ENCODE measurements at places on chromosomes 11 and 22.
A peak's percentile ranks its signal among the peaks of the same experiment; 100 is the strongest.

DNA sequence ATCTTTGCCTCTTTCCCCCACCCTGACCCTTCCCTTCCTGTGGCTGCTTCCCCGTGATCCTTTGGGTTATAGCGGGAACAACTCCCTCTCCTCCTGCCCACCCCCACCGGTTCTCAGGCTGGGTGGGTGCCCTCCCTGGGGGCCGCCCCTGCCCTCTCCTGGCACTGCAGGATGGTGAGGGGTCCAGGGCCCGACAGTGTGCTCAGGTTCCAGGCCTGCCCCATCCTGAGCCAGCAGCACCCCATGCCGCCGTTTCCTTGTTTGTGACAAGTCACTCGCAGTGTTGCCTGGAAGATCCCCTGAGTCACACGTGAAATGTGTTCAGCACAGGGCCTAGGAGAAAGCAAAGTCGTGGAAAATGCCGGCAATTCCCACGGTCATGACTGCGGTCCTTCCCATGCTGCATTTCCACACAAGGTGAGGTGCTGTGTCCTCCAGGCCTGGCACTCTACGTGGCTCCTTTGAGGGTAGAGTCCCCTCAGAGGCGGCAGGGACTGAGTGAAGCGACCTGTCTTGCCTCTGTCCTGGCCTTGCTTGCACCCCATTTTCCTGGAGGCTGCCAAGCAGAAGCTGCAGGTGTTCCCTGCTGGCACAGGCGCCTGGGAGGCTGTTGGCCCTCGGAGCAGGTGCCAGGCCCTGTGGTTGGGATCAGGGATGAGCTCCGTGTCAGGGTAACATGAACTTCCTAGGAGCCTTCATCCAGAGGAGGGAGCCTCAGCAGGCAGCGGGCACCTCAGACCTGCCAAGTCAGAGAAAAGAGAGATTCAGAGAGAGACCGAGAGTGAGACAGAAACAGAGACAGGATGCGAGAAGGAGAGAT lies 80.5 kb upstream of the LINC01488 start:
- no peak for DNase-seq

DNA sequence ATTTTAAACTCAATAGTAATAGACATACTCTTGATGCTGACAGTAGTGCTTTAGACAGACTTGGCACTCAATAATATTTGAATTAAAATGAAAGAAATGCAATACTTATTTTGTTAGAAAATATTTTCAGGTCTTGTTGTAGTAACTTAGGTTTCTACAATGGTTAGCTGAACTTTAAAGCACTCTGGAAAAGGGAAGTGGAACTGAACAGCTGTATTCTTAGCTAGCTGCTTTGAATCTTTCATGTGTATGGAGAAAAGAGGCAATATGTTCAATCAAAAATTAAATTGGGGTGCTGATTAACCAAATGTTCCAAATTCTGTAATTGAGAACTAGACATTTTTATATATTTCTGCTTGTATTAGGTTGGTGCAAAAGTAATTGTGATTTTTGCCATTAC lies 517.9 kb upstream of the RAG2 start:
- DNase-seq: no peak

DNA sequence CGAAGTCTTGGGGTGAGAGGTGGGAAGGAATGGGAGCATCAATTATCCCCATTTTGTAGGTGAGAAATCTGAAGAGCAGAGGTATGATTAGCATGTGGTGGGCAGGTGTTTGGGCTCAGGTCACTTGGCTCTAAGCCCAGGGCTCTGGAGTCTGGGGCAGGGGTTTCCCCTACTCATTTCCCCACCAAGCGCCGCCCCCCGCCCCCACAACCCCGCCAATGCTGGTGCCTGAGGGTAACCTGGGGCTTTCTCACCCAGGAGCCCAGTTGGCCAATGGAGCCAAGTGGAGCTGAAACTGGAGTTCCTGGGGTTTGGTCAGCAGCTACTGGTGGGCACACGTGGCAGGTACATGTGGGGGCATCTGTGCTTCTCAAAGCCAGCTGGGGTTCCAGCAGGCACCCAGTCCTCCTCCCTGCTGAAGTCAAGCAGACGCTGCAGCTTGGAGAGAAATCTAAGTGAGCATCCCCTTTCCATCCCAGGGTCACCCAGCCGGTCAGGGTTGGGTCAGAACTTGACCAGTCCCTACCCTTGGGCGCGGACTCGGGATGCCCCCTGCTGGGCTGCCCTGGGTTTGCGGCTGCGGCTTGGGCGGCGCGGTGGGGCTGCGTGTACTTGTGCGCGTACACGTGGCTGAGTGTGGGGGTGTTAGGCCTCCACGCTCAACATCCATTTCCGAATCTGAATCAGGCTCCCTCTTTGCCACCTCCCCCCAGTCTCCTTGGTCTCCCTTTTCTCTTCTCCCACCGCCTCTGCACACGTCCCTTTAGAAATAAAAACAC lies 1.7 kb upstream of the CHRM1 start:
- DNase-seq: no peak

GRCh38 chr11:60951904-60952741 lies at the start of gene SLC15A3:
Gene SLC15A3 (minus strand): TSS chr11:60952176. CDS start chr11:60951551, 625 bp downstream.
- DNase-seq: peak; percentile 22

DNA sequence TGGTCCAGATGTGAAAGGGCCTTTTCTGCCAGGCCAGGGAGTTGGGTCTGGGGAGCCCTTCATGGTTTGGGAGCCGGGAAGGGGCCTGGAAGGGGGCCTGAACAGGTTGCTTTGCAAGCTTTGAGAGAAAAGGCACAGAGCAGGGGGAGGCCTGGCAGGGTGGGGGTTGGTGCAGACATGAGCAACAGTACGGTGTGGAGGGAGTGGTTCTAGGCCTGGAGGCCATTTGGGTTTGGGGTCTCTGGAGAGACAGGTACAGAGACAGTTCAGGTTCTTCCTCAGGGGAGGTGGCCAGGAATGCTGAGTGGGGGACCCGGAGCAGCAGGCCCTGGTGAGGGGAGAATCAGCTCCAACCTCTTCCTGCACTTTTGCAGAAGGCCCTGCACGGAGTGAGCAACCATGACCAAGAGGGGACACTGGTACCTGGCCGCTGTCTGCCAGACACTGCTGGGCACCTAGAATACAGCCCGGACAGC lies 1.4 kb downstream of the KDELR3 start:
- no peak for DNase-seq

DNA sequence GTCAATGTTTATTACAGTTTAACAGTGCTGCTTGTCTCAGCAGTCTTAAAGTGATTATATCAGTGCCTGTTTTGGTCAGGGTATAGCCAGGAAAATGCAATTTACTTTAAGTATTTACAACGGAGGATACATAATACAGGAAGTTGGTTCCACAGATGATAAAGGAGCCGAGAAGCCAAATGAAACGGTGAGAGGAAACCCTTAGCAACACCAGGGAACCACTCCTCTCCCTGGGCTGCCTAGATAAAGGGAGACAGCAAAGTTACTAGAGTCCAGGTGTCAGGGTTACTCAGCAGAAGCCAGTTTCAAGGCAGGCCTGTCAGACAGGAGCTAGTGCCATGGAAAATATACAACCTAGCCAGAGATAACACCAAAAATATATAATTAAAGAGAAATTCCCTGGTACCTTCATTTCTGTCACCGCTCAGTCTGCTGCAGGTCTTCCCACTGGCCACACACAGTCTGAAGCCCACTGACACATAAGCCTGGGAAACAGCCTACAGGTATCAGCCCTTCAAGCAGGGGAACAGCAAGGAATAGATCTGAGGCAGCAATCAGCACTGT lies 55.5 kb downstream of the FAM76B start:
- DNase-seq: no peak

DNA sequence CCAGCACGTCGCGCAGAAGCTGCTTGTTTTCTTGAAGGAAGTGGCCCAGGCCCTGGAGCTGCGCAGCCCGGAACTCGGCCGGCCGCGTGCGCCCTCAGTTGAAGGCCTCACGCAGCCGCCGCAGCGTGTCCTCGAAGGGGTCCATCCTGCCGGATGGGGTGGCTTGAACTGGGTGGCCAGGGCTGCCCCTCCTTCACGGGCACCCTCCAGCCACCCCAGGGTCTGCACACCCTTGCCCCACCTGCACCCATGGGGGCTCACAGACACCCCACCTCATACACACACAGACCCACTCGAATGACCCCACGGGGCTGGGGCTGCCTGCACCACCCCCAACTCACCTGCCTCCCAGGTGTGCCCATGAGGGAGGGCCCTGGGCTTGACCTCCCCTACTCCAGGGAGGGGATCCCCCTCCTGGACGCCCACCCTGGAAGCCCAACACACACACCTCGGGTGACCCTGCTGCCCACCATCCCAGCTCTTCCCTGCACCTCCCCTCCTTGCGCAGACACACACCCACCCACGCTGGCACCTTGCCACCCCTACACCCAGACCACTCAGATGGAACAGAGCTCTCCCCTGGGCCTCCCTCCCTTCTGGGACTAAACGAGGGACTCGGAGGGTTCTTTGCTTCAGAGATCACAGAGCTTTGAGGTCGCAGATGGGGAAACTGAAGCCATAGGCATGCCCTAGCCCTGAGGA lies 6.8 kb downstream of the ALDH3B2 start:
- no peak for DNase-seq

DNA sequence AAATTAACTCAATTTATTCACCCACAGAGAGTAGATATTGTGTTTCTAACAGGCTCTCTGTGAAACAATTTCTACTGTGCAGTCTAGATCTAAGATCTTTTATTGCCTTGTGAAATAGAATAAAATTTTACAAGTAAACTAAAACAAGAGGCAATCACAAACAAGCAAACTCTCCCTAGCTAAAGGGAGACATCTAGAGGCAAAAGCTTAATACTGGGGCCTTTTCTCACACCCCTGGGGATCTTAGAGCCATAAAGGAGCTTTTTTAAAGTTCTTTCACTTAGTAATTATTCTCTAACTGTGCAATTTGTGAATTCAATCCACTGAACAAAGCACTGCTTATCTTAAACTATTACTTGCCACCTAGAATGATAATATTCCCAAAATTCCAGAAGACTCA lies 19.7 kb downstream of the ALG9 start:
- no peak for DNase-seq

DNA sequence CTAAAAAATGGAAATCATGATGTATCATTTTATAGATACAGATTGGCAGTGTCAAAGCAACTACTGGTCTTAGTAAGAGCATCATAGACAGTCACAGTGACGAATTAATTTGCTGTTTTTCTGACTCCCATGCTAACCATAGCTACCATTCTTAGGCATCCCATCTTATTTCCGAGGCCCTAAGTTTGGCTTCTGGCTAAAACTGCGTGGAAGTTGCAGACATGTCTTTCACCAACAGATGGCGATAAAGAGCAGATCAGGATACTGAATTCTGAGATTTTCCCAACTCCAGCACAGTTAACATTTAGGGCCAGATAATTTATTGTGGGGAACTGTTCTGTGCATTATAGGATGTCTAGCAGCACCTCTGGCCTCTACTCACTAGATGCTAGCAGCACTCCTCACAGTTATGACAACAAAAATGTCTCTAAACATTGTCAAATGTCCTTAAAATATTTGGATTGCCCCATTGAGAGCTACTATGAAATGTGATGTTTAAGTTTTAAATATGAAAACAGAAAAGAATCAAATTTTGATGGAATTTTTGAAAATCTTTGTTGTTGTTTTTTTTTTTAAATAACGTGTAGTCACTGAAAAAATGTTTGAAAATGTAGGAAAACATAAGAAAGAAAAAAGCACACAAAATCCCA lies 16.3 kb downstream of the OR2AG2 start:
- peak; percentile 60 for DNase-seq

DNA sequence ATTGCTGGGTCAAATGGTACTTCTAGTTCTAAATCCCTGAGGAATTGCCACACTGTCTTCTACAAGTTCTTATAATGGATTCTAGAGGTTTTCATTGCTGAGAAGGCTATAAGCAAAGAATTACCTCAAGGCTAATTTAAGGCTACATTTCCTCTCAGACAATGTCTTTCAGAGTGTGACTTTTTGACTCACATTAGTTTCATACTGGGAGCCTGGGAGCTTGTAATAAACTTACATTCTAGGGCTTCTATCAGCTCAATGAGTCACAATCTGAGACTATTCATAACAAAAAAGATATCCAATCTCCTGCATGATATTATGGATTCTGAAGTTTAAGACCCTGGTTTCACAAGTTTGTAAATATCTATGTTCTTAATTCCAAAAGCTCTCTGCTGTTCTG lies 408.7 kb downstream of the LRRC4C start:
- DNase-seq: no peak

DNA sequence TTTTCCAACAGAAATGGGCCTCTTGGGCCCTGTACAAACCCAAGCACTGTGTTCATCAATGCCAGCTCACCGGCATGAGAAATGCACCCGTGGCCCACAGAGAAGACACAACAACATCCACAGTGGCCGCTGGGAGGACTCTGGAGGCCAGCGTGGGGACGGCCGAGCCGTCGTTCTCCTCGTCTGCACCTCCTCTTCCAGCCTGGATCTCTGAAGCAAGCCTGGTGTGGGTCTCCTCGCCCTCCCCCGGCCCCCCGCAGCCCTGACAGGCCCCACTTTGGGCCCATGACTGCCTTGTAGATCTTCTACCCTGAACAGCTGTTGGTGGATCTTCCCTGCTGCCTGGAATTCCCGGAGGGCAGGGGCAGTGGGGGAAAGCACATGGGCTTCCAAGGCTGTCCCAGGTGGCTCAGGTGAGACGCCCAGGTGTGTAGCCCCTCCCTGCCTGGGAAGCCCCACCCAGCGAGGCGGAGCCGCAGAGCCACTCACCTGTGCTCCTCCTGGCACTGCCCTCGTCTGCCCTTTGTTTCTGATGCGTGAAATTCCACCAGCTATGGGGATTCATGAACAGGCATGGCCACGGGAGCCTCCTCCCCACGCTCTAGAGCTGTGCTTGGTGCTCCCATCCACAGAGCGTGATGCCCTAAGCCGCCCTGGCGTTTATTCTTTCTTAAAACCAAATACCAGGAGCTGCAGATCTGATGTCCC lies 225.9 kb downstream of the BRD1 start:
- DNase-seq: no peak

DNA sequence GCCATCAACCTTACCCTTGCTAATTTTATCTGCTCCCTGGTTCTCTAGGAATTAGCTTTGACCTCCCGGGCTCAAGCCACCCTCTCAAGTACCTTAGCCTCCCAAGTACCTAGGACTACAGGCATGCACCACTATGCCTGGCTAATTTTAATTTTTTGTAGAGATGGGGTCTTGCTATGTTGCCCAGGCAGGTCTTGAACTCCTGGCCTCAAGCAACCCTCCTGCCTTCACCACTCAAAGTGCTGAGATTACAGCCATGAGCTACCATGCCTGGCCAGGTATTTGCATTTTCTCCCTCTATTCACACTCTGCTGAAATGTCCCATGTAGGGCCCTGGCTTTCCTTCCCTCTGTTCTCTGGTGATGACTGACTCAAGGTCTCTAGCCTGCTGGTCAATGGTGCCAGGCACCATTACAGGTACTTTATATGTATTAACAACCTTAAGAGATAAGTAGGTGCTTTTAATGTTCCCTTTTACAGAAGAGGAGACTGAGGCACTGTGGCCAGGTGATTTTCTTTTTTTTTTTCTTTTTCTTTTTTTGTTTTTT lies 8.5 kb upstream of the WDR74 start:
- DNase-seq: no peak

- no peak for DNase-seq
Measured at GRCh38 chr11:103875855-103876510, 160.5 kb upstream of the DDI1 start.
